Hypothalamus (tissue), 51 donors: ENCODE measurements at places on chromosomes 16 and 17.

DNA sequence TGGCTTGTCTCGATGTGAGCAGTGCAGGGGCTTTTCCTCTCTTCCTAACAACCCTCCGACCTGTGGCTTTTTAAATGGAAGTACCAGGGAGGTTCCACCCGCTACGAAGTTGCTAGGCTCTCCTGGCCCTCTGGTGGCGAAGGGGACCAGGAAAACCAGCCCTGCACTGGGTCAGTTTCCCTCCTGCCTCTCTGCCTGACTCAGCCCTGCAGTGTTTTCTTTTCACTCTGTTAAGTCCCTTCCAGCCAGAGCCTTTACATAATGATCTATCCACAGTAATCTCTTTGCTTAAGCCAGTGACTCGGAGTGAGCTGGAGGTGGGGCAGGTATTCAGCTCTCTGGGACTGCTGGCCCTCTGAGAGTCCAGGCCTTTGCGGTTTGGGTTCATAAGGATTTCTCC is 331.3 kb upstream of the EEF2KMT start:
- no peak for DNase-seq

GRCh38 chr17:45440161-45440778 is 7.6 kb upstream of the ARHGAP27 start:
- no peak for DNase-seq

DNA sequence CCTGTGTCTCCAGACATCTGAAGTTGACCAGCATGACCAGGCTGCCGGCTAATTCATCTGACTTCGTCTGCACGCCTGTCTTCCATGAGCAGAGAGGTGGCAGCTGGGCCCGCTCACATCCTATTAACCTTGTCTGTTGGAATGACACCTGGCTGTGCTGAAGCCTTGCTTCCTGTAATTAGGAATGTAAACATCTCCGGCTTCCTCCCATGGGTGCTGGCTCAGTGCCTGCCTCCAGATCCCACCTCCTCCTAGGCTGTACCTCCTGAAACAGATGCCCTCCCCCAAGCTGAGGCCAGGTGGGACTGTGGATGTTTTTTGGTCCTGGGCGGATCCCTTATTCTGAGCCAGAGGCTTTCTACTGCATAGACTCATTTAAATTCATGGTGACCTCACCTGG is 296.3 kb downstream of the HS3ST4 start:
- DNase-seq = no peak

DNA sequence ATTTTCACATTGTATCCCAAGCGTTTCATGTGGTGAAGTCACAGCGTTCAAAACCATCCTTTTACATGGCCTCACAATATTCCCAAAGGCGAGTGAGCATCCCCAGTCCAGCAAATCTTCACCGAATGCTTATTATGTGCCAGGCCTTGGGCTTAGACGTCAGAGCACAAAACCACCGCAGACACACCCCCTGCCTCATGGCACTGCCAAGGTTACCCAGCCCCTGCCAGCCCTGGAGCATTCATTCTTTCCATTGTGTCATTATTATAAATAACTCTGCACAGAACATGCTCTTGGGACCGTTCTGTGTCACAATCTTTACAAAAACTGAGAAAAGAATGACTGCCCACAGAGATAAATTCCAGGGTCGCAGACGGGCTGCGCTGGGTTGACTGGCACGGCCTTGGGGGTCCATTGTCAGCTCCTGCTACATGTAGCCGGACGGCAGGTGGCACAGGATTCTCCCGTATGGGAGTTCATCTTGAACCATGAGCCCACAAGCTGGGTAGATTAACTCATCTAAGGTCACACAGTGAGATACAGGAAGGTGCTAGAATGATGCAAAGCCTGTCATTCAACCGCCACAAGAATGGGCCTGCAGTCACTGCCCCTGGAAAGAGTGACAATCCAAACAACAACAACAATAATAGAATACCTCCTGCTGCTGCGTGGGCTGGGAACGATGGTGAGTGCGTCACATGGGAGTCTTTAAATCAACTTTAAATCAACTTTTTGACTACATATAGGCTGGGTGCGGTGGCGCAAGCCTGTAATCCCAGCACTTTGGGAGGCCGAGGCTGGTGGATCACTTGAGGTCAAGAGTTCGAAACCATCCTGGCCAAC is 4.5 kb upstream of the NECAB2 start:
- no peak for DNase-seq

DNA sequence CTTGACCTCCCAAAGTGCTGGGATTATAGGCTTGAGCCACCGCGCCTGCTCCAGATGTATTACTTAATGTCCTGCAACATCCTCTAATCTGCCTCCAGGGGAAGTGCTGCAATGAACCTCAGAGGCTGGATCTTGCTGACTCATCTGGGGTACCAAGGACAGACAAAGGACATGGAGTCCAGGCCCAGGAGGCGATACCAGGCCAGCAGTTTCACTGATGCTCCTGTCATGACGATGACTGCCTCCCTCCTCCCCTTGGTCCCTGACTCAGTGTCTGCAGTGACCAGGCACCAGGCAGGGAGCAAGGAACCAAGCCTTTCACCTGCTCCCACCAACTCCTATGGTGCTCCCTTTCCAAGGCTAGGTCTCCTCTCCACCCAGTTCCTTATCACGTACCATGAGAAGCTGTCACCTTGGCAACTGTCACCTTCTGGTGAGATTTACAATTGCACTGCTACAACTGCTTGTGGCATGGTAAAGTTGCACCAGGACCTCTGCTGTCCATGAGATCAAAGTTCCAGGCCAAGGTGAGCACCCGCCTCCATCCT is 21.6 kb upstream of the PHOSPHO1 start:
- DNase-seq = no peak

DNA sequence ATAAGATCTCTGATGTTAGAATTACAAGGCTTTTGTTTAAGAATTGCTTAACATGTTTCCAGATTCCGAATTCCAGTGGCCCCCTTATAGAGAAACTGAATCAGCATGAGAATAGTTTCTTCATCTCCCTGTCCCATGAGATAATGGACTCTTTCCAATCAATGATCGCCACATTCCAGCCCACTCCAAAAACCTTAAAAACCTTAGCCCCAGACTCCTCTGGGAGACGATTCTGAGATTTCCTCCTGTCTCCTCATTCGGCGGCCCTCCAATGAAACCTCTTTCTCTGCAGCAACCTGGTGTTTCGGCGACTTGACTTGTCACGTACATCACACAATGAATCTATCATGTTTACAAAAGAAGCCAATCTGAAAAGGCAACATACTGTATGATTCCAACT is 197.1 kb upstream of the PSMD7 start:
- DNase-seq = no peak

DNA sequence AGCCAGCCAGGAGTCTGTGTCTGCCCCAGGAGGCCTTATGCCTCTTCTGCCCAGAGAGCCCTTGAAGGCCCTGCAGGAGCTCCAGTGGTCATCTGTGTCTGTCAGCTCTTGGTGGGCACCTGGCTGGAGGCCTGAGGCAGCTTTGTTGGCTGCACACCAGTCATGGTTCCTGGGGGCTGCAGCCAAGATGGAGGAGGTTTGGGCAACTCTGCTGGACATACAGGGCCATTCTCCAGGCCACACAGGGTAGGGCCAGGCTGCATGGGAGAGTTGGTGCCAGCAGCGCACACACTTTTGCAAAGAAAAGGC is 29.4 kb downstream of the B9D1 start:
- DNase-seq = no peak

- no peak for DNase-seq
These were observed 11.8 kb downstream of the UTS2R start for GRCh38 chr17:82383411-82383810.
